ENCODE measurements at places on chromosomes 1 and 21.

- no peak for DNase-seq
These were observed 618.2 kb downstream of the BRINP3 start for GRCh38 chr1:189859385-189859977.

GRCh38 chr1:174923820-174924219 lies 75.9 kb upstream of the CACYBP start:
- no peak for DNase-seq

DNA sequence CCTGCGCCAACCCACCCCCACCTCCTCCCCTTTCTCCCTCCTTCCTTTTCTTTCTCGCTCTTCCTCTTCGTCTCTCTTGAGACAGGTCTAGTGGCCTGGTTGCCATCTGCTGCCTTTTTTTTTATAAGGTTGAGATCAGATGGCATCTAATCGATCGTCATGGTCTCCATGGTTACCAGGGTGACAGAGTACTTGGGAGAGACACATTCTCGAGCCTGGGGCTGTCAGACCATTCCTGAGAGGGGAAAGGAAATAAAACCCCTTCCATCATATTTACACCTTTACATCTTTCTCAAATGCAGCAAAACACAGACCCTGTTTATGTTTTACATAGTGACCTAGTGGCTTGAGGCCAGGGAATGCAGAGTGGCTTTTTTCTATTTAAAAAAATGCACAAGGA lies 53.5 kb upstream of the SLC22A15 start:
- peak; percentile 1 for DNase-seq

GRCh38 chr1:80509965-80510522 lies 1290.7 kb upstream of the ADGRL2 start:
- no peak for DNase-seq

DNA sequence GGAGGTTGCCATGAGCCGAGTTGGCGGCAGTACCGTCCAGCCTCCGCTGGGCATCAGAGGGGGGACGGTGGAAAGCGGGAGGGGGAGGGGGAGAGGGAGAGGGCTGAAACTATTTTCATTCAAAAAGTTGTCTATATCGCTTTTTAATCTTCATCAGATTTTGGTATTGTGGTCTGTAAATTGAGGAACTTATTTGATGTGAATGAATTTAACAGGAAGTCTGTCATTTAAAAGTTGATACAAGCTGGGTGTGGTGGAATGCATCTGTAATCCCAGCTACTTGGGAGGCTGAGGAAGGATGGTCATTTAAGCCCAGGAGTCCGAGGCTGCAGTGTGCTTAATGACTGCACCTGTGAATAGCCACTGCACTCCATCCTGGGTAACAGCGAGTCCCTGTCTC lies 3.0 kb upstream of the EPHX4 start:
- no peak for DNase-seq

DNA sequence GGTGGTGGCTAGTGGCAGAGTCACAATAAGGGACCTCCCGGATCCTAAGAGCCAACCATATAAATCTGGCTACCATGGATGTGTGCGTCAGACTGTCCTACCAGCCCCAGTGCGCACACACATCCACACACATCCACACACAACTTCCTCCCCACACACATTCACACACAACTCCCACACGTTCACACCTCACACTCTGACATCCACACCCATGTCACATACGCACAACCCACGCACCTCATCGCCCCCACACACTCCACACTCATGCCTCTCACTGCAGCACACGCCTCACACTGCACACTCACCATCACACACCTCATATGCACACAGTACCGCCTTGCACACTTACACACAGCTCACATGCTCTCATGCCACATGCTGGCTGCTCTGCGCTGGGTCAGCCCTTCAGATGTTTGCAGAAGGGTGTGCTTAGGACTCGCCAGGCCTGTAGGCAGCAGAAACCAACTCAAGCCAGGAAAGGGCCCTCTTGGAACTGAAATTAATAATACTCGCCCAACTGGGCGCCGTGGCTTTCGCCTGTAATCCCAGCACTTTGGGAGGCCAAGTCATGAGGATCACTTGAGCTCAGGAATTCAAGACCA lies 3.0 kb downstream of the LDLRAD2 start:
- no peak for DNase-seq

GRCh38 chr21:36099000-36099399 lies 29.2 kb downstream of the CBR1 start:
- DNase-seq: no peak

- no peak for DNase-seq
These were observed 180.8 kb downstream of the NPHP4 start for GRCh38 chr1:5811419-5811818.

DNA sequence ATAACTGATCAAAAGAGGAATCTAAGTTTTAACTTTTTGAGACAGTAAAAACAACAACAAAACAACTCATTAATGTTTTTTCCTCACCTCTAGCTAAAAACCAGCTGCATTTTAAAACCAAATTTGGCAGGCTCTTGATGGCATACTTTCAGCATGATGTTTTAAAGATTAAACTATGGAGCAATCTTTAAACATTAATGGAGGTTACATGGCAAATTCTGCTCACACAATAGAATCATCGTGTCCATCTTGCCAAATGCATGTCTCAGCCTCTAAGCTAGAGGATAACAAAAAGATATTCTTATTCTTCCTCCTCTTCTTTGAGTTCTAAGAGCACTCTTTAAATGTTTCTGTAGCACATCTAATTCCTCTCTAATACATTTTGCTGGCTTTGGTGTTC lies 579.8 kb upstream of the PKN2 start:
- no peak for DNase-seq

DNA sequence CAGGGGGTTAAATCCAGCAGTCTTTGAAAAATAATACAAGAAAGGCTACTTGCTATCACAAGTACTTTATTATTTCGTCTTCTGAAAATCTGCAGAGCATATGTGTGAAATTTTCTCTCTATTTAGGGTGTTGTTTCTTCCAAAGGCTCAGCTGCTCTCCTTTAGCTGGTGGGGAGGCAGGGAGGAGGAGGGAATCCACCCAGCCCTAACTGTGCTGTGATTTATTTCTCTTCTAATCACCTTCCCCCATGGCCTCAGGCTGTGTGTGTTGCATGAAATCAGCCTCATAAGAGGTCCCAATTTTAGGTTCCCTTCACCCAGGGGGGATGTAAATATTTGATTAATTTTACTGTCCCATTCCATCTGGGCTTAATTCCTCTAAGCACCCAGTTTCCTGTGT lies 77.6 kb upstream of the PGBD5 start:
- DNase-seq: no peak

- no peak for DNase-seq
These were observed 110.5 kb upstream of the UBE2U start for GRCh38 chr1:64092851-64093371.

DNA sequence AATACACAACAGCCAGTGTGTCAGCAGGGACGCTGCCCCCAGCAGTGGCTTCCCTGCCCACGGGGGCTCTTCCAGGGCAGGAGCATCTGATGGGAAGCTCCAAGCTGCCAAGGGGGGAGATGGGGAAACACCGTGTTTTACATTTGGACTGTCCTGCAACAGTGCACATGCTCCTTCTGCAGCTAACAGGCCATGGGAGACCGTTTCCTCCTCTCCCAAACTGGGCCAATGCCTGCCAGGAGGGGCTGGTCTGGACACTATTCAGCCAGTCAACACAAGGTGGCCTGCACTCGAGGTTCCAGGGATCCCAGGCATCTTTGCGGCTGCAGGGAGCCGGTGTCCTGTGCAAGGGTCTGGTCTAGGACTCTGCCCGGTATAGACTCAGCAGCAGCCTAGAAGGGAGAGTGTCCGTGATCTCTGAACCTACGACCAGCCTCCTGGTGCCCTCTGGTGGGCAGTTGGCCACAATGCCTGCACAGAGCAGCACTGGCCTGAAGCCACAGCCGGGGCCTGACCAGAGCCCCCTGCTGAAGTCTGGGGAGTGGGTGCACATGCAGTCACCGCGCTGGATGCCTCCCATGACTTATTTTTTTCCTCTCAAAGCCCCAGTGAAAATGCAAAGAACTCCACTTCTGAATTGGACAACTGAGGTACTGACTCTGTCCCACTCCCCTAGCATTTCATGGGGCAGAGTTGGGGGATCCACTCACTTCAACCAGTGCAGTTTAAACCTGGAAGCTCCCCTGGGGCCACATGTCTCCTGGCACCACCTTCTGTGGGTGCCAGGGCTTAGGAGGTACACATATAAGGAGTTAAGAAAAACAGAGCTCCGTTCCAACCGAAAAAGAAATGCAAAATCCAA lies 33.3 kb downstream of the RCC2 start:
- DNase-seq: no peak
